Forelimb muscle (tissue), 1 donor: ENCODE measurements at places on chromosomes 12 and 14.

- no peak for DNase-seq
These were observed 244.9 kb downstream of the C12orf50 start for GRCh38 chr12:87784350-87784749.

DNA sequence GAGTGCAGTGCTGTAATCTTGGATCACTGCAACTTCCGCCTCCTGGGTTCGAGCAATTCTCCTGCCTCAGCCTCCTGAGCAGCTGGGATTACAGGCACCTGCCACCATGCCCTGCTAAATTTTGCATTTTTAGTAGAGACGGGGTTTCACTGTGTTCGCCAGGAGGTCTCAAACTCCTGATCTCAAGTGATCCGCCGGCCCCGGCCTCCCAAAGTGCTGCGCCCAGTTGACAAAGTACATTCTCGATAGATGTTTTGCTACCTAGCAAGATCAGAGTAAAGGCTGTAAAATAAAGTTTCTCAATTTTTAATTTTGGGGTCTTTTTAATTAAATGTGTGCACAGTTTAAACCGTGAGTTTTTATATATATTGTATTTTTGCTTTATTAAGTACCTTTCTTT, 248.9 kb downstream of the CCER1 start:
- DNase-seq: no peak

GRCh38 chr14:90409209-90409730, 12.4 kb downstream of the CALM1 start:
- DNase-seq: peak; percentile 71

- DNase-seq: no peak
These were observed 394.8 kb downstream of the RPS29 start for GRCh38 chr14:49191380-49191779.

GRCh38 chr14:103562429-103563225, at the start of the genes BAG5 and COA8:
BAG5 (minus strand) TSS chr14:103562657; CDS start chr14:103561164, 1,493 bp downstream.
COA8 (plus strand) TSS chr14:103562960; CDS start chr14:103563002, 42 bp downstream.
- no peak for DNase-seq

- DNase-seq: no peak
These were observed 8.6 kb downstream of the NFATC4 start for GRCh38 chr14:24376448-24377070.

GRCh38 chr14:99119554-99120525, 152.2 kb downstream of the BCL11B start:
- DNase-seq: no peak

- DNase-seq: no peak
These were observed 4.6 kb downstream of the GOLGA3 start for GRCh38 chr12:132824053-132824452.

DNA sequence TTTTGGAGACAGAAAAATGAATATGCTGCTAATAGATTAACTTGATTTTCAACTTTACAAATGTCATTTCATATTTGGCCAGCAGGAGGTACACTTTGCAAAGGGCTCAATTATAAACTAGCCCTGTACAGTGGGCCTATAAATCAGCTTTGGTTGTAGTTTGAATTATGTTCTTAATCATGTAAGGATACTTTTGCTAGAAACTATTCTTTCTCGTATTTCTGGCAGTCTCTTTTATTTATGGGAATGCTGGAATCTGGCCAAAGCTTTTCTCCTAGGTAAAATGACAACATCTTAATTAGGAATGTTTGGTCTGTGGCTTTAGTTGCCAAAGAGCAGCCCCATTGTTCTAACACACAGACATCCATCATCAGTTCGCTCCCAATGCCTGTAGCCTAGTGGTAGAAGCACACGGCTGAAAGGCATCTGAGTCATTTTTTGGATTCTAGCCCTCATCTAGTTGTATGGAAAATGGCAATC, 1322.3 kb upstream of the SEL1L start:
- peak; percentile 24 for DNase-seq

DNA sequence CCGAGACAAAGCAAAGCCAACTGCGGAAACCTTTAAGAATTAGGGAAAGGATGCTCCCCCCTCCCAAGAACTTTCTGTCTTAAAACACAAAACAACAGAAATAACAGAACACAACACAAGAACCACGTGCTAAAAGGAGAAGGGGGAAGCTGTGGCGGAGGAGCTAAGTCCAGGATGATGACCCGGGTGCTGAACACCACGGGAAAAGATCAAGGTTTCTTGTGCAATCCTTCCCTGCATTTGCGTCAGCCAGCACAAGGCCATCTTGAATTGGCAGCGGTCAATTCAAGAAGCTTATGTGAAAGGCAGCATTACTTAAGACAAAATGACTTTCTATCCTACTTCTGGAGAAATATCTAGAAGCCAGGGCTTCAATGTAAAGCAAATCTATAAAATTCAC, 11.0 kb upstream of the CREBL2 start:
- DNase-seq: no peak

- DNase-seq: no peak
These were observed 136.9 kb downstream of the EGLN3 start for GRCh38 chr14:33814010-33814409.

- DNase-seq: no peak
These were observed 29.3 kb upstream of the EAPP start for GRCh38 chr14:34568803-34569202.

DNA sequence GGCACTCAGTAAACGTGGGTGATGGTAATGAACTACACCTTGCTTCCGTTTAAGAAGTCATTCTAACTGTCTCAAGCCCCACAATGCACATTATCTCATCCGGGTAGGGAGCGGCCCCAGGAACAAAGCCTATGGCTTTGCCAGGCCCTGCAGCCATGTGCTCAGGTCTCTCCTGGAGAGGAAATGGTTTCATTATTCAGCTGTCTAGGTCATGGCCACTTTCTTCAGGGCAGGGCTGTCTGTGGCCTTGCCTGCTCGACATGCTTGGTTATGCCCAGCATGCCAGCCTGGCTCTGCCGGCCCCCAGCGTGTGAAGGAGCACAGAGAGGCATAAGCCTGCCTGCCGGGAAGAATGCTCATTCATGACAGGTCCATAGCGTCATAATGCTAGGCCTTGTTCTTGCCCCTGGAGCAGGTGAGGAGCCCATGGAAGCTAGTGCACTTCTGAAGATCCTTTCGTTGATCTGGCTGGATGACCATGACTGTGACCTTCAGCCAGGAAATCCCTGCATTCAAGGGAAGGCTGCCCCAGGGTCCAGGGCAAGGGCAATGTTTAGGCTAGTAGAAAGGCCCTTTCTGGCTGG, 26.3 kb upstream of the FOS start:
- DNase-seq: no peak

DNA sequence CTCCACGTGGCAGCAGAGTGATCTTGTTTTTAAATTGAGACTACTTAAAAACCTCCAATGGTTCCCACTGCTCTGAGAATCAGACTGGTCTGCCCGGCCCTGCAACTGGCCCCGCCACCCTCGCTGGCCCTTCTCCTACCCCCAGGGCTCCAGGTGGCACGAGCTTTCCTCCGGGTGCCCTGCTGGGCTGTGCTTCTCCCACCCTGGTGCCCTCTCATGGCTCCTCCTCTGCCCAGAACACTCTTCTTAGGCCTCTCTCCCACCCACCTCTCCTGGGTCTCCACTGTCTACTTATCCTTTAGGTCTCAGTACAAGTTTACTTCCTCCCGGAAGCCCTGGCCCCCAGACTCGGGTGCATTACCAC, 26.5 kb downstream of the CCDC92 start:
- DNase-seq: no peak

GRCh38 chr12:10612984-10613348, 443 bp downstream of the MAGOHB start:
- DNase-seq: no peak

GRCh38 chr14:102180248-102180998, 40.7 kb downstream of the WDR20 start:
- DNase-seq: no peak

GRCh38 chr12:3920351-3921150, 47.4 kb upstream of the PARP11 start:
- no peak for DNase-seq

GRCh38 chr14:102548616-102549240, 39.2 kb upstream of the ANKRD9 start:
- DNase-seq: no peak

GRCh38 chr12:50151047-50151687, 16.0 kb downstream of the CERS5 start:
- DNase-seq: no peak

GRCh38 chr12:9050521-9051157, 61.3 kb downstream of the KLRG1 start:
- no peak for DNase-seq

DNA sequence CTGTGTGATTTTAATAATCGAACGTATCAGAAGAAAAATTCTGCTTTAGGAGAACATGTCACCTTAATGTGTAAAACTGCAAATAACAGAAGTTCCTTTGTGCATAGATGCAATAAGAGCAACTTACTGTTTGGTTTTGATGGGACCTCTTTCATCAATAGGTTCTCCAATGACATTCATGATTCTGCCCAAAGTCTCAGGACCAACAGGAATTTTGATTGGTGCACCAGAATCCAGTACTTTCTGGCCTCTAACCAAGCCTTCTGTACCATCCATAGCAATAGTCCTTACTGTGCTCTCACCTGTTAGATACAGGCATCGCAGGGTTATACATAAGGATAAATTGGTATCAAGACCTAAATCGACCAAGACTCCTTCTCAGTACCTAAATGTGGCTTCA, 1.1 kb downstream of the ATP5F1B start:
- DNase-seq: no peak

DNA sequence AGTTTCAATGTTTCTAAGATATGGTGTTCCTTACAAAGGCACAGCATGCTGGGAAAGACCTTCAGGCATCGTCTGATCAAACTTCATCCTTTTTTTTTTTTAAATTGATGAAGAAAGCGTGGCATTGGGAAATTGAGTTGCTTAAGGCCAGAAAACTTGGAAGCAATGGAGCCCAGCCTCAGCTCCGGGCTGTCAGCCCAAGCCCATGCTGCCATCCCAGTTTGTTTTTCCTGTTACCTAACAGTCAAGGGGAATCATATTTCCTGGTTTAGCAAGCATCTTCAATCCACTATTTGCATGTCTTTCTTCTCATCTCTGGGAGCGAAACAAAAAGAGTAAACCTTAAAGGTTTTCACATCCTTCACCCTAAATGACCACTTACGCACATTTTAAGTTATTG, 200.2 kb downstream of the CHST11 start:
- no peak for DNase-seq

GRCh38 chr12:38776647-38777046, 128.7 kb downstream of the CPNE8 start:
- no peak for DNase-seq

- no peak for DNase-seq
These were observed 57.7 kb downstream of the ATP2A2 start for GRCh38 chr12:110338754-110339153.

- DNase-seq: no peak
These were observed 12.8 kb upstream of the SMARCD1 start for GRCh38 chr12:50072198-50072907.

- no peak for DNase-seq
These were observed 1.8 kb downstream of the MARCHF9 start for GRCh38 chr12:57756406-57757341.

DNA sequence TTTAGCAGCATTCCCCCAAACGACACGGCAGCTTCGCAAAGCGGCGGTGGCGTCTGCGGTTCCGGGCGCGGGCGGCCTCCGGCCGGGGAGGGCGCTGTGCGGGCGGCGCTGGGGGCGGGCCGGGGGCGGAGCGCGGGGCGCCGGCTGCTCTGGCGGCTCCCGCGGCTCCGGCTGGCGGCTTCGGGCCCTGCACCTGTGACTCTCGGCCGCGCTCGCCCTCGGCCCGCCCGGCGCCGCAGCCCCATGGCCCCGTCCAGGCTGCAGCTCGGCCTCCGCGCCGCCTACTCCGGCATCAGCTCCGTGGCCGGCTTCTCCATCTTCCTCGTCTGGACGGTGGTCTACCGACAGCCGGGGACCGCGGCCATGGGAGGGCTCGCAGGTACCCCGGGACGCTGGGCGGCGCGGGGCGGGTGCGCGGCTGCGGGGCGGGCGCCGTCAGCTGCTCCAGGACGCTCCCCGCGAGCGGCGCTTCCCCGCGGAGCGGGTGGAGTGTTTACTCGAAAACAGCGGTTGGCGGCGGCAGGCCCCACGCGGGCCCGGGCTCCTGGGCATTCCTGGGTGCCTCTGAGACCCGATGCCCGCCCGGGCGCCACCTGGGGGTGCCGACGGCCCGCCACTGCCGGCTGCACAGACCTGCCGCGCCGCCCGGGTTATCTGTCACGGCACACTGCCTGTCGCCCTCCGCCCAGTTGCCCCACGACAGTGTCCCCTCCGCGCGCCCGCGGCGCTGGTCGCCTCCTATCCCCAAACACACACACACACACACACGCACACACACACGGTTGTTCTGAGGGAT, at the start of gene SLC48A1:
SLC48A1 (plus strand) TSS at position 177 of the 796 bp plus-strand sequence; CDS start at position 244, 67 bp downstream.
- DNase-seq: peak; percentile 28

GRCh38 chr12:51395283-51396230, 4.4 kb upstream of the GALNT6 start:
- no peak for DNase-seq

DNA sequence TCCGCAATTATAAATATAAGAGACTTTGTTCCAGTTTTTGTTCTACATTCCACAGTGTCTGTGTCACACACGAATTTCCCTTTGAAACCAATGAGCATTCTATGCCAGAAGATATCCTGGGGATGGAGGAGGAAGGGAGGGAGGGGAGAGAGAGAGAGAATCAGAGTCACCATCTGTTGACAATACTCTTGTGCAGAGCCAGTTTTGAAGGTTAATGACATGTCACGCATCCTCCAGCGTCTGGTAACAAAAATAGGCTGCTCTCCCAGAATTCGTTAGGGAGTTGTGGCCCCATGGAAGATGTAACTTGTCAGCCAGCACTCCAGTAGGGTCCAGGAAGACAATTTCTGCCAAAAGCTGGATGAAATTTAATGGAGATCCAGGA, 213.5 kb upstream of the KRR1 start:
- DNase-seq: peak; percentile 87

DNA sequence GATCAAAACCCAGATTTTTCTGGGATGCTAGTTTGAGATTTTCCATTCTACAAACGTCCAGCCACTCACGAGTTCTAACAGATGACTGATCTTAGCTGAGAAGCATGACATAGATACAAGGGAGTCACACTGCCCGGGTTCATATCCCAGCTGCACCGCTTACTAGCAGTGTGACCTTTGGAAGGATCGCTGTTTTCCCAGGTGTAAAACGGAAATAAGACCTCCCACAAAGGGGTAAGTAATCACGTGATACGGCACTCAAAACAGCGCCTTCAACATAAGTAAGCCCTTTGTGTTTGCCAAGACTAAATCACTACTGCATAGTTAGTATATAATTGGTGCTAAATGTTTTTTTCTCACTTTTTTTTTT, 624 bp upstream of the PWP1 start:
- peak; percentile 28 for DNase-seq

DNA sequence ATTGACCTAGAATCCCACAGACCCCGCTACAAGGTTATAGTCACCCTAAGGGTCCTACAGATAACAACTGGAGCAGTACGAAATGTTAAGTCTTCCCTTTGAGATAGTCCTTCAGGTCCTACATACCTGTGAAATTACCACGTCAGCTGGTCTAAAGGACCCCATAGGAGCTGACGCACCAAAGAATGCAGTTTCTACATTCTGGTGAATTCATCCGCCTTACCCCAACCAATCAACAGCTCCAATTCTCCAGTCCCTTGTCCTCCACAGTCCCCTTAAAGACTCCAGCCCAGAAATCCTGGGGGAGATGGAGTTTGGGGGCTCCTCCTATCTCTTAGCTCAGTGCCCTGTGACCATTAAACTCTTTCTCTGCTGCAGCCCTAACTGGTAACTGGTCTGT, 36.2 kb upstream of the PRMT8 start:
- DNase-seq: no peak

GRCh38 chr14:22811722-22812121, 3.5 kb downstream of the SLC7A7 start:
- DNase-seq: no peak

- no peak for DNase-seq
These were observed 726.8 kb downstream of the VRK1 start for GRCh38 chr14:97523936-97524335.
